SJSA1 (cell line): ENCODE measurements at places on chromosomes 6 and 20. TPM values are rescaled to one million over a fixed set of nuclear protein-coding genes. Genes with fewer than 3 reads are reported as not detected.
A peak's percentile ranks its signal among the peaks of the same experiment; 100 is the strongest.

Gene BPIFB1
- total RNA-seq: not detected in 2 replicates

Gene CPNE5
- 0.08 TPM in 1 of 2 replicates, not detected in the other for total RNA-seq

GRCh38 chr20:61104232-61104631, 147.8 kb upstream of the CDH4 start:
- no peak for DNase-seq

DNA sequence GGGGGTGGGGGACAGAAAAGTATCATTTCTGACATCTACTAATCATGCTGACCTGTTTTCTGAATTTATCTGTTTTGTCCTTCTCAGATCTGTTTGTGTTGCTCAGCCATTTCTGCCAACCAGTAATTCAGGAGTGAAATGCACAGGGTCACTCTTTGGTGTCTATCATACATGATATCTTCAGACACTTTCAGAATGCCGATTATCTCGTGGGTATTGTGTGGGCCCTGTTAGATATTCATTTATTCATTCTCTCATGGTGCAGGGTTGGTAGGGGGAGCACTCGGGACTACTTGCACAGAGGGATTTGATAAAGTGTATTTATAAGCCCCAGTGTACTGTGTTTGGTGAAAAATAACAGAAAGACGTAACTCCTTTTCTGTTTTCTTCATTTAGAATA, 101.2 kb upstream of the CITED2 start:
- no peak for DNase-seq

- DNase-seq: no peak
Measured at GRCh38 chr20:5531318-5532081, 214.7 kb upstream of the PROKR2 start.

- no peak for DNase-seq
Measured at GRCh38 chr20:22312744-22313346, 271.5 kb downstream of the FOXA2 start.

Gene PCSK2
- not detected in 2 replicates for total RNA-seq

Gene CCN6
- not detected in 2 replicates for total RNA-seq

Gene TMEM244
- total RNA-seq: not detected in 2 replicates

DNA sequence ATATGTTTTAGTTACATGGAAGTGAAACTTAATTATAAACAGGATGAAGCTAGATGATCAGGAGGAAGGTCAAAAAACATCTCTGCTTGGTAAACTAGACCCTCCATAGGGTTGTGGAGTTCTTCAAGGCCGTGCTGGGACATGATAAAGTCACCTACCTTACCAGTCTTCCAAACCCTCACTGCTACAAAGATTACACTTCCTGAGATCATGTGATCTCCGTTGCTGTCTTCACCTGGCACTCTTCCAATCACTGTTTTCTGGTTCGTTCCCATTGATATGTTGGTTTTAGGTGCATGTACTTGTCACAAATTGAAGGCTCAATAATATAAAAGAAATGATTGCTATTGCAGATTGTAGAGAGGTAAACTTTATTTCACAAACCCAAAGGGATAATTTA, 161.5 kb upstream of the MAN1A1 start:
- DNase-seq: no peak

GRCh38 chr6:106146852-106147351, 60.8 kb downstream of the PRDM1 start:
- DNase-seq: no peak

- peak; percentile 46 for DNase-seq
Measured at GRCh38 chr6:27129095-27129815, 118.2 kb upstream of the PRSS16 start.

DNA sequence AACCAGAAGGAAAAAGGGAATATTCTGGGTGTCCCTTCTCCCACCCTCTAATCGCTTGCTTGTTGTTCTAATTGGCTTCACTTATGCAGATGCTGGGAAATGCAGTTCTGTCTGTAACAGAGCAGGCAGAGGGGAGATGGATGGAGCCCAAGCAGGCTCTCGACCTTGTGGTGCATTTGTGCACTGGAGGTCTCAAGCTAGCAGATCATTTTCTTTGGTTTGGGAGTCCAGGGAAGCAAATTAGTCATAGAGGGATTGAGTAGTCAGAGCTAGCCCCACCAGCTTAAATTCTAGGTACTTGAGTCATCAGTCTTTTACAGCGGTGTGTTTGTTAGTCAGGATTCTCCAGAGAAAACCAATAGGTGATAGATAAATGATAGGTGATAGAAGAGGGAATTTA, 234.7 kb upstream of the ECI2 start:
- DNase-seq: peak; percentile 75

GRCh38 chr6:156258981-156259380, 518.2 kb upstream of the ARID1B start:
- DNase-seq: no peak

DNA sequence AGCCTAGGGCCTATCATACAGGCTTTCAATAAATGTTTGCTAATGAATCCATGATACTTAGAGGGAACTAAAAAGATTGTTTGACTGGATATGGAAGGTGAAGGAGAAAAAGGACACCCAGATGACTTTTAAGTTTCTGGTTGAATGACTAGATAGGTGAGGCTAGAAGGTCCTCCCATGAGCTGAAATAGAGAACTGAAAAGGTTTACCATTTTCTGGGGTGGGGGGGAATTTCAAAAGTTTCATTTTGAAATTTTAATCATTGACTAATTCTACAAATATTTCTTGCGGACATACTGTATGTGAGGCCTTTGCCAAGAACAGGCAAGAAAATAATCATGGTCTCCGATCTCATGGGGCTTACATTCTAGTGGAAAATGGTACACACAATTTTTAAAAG, 17.9 kb upstream of the ZBTB2 start:
- no peak for DNase-seq

- DNase-seq: no peak
Measured at GRCh38 chr6:107511511-107511993, 21.6 kb downstream of the SOBP start.

GRCh38 chr6:73983367-73983766, 287.4 kb downstream of the CD109 start:
- DNase-seq: no peak

- no peak for DNase-seq
Measured at GRCh38 chr6:162109480-162110050, 618.0 kb downstream of the PRKN start.
